PC-9 (cell line): ENCODE measurements at places on chromosomes 16 and 17. TPM values are rescaled to one million over a fixed set of nuclear protein-coding genes. Genes with fewer than 3 reads are reported as not detected.
A peak's percentile ranks its signal among the peaks of the same experiment; 100 is the strongest.

The HOXB4 gene
- 2.0 and 2.1 TPM in 2 replicates for total RNA-seq

The TMEM114 gene
- total RNA-seq = not detected in 2 replicates

The RDM1 gene
- 14.5 and 15.5 TPM in 2 replicates for total RNA-seq

The AOC2 gene
- total RNA-seq = 3.7 TPM in 2 replicates

The OR2C1 gene
- total RNA-seq = not detected in 2 replicates

DNA sequence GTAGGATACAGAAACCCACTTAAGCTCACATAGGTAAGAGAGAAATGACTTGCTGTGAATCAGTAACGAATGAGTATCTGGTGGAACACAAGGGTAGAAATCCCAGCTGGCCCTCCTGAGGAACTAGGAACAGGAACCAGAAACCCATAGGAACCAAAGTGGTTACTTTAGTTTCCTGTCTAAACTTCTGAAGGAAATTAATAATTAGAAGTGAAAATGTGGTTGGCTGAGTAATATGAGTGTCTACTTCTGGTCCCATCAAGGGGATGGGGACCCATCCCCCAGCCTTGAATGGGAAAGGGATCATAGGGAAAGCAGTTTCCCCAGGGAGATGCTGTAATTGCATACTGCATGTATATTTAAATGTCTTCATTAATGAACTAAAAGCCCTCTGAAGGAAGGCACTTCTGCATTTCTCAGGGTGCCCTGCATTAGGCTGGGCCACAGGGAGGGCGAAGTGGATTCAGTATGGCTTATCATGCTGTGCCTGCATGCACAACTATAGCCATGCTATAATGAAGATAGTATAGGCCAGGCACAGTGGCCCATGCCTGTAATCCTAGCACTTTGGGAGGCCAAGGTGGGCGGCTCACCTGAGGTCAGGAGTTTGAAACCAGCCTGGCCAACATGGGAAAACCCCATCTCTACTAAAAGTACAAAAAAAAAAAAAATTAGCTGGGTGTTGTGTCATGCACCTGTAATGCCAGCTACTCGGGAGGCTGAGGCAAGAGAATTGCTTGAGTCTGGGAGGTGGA, 45.6 kb downstream of the CYB5B start:
- no peak for DNase-seq

DNA sequence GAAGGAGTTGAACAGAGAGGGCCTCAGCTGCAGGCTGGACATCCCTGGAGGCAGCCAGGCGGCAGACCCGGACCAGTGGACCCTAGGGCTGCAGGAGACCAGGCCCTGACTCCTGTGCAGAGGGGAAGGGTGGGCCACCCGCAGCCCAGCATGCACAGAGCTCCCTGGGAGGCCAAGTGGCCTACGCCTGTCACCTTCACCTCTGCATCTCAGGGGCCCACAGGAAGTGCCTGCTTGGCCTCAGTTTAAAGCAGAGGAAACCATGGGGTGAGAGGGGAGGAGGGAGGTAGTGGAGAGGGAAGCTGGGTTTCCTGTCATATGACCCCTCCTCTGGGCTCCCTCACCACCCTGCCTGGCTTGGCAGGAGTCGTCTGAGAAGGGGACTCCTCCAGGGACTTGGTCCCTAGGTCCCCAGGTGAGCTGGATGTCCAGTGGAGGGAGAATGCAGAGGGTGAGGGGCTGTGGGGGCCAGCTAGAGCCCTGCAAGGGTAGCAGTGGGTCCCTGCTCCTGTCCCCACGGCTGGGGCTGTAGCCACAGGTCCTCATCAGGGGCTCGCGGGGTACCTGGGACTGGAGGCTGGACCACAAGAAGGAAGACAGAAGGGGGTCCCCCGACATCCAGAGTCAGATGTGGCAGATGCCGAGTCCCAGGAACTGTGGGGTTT, at the start of gene TMC8:
Gene TMC8 (plus strand): TSS at position 335 of the 665 bp plus-strand sequence. CDS start 818 bp downstream, outside the sequence.
- no peak for DNase-seq

DNA sequence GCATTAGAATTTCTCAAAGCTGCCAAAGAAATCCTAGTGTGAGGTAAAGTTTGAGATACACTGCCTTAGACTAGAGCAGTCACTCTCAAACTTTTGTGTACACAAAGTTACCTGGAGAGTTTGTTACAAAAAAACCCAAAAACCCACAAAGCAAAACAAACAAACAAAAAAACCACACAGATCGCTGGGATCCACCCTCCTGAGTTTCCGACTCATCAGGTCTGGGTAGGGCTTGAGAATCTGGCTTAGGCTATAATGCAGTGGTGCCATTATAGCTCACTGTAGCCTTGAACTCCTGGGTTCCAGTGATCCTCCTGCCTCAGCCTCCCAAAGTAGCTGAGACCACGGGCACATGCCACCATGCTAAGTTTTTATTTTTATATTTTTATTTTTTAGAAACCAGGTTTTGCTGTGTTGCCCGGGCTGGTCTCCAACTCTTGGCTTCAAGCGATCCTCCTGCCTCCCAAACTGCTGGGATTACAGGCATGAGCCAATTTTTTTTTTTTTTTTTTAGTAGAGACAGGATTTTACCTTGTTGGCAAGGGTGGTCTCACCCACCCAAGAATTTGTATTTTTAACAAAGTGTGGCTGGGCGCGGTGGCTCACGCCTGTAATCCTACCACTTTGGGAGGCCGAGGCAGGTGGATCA, 22.3 kb upstream of the SMG1 start:
- DNase-seq = no peak

GRCh38 chr17:82932518-82933310, 92.9 kb upstream of the ZNF750 start:
- no peak for DNase-seq

- no peak for DNase-seq
Observed at GRCh38 chr17:45225964-45226530, 4.4 kb downstream of the FMNL1 start.

DNA sequence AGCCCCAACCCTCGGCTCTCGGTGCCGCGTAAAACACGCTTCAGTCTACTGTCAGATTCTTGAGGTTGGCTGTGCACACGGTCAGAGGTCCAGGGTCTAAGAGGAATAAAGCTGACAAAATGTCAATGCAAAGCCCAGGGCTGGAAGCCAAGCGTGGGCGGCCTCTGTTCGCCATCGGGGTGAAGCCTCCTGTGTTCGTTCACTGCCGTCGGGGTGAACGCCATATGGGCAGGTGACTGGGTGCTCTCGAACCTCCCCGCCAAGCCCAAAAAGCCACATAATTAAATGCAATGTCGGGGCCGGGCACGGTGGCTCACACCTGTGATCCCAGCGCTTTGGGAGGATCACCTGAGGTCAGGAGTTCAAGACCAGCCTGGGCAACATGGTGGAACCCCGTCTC, 44.6 kb downstream of the MRM3 start:
- no peak for DNase-seq

GRCh38 chr17:39611401-39612112, 3.8 kb upstream of the NEUROD2 start:
- DNase-seq = no peak

DNA sequence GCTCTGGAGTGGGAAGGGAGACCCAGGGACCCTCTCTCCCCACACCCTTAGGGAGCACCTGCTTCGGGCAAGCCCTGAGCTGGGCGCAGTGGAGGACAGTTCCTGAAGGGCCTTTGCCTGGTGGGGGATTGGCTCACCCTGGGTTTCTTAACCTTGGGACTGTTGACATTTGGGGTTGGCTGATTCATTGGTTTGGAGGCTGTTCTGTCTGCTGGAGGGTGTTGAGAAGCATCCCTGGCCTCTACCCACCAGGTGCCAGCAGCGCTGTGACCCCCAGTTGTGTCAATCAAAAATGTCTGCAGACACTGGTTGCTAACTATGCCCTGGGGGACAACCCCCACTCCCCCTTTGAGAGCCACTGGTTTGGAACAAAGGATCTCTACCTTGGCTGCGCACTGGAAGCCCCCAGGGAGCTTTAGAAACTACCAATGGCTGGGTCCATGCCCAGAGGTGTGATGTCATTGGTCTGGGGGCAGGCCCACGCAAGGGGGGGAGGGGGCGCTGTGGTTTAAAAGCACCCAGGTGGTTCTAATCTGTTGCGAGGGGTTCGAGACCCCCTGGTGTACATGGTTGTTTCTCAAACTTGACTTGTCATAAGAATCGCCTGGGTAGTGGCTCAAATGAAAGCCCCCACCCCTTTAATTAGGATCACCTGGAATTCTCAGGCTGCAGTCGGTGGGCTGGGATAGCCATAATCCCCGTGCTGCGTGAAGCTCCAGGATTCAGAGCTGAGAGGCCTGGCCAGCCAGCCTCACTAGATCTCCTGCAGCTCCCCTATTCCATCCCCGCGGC, 151.9 kb upstream of the GSE1 start:
- no peak for DNase-seq

DNA sequence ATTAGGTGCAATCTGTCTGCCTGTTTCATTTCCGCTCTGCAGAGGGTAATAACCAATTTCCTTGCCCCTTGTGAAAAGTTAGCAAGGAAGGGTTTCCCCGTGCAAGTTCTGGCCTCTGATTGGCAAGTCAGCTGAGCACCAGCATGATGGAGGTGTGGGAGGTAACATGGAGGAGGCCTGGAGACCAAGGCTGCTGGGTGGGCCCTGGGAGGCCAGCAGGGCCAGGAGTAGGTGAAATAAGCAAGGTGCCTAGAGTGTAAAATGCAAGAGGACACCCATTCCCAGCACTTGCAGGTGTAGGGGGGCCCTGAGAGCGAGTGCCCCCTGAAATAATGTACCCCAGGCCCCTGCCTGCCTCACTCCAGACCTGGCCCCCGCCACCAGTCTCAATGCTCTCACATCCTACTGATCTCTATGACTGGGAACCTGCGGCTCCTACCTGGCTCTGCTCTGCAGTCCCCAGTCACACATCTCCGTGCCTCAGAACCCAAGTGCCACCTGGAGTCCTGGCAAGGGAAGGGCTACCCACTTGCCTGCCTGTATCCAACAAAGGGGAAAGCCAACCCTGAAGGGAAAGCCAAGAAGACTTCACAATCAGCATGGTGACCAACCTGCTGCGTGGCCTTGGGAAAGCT, 116.2 kb downstream of the C16orf78 start:
- DNase-seq = no peak

GRCh38 chr17:66172144-66172543, 19.8 kb downstream of the CEP112 start:
- no peak for DNase-seq

DNA sequence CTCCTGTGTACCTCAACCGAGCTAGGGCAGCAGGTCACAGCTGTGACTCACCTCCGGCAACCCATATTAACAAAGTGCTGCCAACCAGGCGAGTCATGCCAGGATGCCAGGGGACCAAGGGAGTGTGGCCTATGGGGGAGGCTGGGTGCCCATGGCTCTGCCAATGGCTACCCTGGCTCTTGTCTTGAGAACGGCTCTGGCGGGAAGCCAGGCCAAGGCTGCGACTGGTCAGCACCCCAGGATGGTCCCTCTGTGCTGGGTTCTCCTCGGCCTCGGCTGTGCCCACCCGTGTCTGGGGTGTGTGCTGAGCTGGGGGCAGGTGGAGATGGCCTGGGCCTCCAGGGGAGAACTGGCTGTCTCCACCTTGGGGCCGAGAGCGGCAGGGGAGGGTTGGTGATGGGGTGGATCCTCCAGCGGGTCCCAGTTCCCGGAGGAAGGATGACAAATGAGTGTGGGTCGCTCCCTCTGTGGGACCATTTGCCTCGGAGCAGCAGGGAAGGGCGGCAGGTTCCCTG, 75.8 kb downstream of the MRC2 start:
- peak; percentile 84 for DNase-seq

- DNase-seq = no peak
Observed at GRCh38 chr16:85712801-85713200, 24.0 kb upstream of the GINS2 start.

DNA sequence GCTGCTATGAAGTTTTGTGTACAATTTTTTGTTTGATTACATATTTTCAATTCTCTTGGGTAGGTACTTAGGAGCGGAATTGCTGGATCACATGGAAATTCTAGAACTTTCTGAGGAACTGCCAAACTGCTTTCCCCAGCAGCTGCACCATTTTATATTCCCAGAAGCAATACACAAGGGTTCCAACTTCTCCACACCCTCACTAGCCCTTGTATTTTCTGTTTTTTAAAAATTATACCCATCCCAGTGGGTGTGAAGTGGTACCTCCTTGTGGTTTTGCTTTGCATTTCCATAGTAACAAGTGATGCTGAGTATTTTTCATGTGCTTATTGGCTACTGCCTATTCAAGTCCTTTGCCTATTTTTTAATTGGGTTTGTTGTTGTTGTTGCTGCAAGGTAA, 20.9 kb downstream of the NACA2 start:
- no peak for DNase-seq

DNA sequence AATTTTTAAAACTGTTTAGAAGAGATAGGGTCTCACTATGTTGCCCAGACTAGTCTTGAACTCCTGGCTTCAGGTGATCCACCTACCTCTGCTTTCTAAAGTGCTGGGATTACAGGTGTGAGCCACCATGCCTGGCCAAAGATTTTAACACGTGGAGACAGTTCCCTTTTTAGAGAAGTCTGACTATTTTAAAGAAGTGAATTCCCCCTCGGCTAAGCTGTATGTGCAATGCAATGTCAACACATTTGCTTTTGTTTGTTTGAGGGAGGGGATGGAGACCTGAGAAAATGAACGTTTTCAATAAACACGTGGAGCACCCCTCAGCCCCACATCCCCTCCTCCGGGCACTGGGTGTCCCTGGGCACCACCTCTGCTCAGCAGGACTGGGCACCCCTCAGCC, 14.3 kb upstream of the RNPS1 start:
- DNase-seq = no peak

- no peak for DNase-seq
Observed at GRCh38 chr16:27498916-27499658, 50.6 kb downstream of the GTF3C1 start.
